Fibroblast of the conjunctiva (primary cell): ENCODE measurements at places on chromosomes 6 and 20.
A peak's percentile ranks its signal among the peaks of the same experiment; 100 is the strongest.

DNA sequence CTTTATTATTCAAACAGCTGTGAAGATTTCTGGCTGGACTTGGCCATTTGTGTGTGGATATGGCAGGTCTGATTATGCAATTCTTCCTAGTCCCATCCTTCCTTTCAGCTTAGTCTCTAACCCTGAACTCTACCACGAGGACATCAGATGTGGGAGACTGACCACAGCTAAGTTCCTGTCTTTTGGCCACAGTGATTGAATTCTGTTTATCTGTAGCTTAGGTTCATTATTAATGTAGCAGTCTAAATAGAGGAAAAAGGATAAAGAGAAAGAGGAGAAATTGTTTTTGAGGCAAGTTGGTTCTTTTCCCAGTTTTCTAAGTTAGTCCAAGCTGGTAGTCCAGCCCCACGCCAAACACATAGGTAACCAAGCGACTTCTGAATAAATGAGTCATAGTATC, 598.9 kb downstream of the RFPL4B start:
- DNase-seq: no peak

DNA sequence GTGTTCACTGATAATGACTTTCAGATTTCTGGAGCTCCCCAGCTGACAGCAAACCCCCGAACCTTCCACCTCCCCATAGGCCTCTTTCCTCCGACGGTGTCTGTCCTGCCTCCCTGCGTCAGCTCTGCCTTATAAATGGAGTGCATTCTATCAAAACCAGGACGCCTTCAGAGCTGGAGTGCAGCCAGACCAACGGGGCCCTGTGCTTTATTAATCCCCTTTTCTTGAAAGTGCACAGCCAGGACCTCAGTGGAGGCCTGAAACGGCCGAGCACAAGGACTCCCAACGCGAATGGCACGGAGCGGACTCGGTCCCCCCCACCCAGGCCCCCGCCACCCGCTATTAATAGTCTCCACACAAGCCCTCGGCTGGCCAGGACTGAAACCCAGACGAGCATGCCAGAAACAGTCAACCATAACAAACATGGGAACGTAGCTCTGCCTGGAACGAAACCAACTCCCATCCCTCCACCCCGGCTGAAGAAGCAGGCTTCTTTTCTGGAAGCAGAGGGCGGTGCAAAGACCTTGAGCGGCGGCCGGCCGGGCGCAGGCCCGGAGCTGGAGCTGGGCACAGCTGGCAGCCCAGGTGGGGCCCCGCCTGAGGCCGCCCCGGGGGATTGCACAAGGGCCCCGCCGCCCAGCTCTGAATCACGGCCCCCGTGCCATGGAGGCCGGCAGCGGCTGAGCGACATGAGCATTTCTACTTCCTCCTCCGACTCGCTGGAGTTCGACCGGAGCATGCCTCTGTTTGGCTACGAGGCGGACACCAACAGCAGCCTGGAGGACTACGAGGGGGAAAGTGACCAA, 42.3 kb upstream of the NAA20 start:
- peak; percentile 97 for DNase-seq

- DNase-seq: no peak
Observed at GRCh38 chr6:127249621-127250020, 17.0 kb upstream of the RNF146 start.

- no peak for DNase-seq
Observed at GRCh38 chr6:50369996-50370395, 320.3 kb upstream of the DEFB112 start.

- no peak for DNase-seq
Observed at GRCh38 chr6:15230827-15231226, 15.0 kb upstream of the JARID2 start.

GRCh38 chr6:37396571-37397180, 36.3 kb upstream of the CMTR1 start:
- DNase-seq: no peak

DNA sequence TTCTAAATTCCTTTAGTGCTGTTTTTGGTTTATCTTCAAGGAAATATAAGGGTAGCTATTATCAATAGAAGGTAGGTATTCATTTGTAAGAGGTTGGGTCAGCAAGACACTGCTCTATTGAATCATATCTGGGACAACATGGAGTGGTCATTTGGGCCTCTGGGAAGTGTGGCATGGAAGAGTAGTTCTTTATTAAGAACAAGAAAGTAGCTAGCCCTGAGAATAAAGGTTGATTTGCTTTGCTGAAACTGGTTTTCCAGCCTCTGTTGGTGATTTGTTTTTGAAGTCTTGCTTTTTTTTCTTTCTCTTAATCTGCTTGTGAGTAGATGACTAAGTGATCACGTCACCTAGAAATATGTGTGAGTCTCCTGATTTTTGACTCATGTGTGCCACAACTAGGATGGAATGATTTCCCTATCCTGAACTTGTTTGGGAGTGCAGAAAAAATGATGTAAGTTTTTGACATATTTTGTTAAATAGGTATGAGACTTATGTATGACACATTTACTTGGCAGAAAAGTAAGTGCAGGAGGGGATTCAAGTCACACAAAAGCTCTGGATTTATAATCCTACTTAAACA, 381.8 kb downstream of the CENPW start:
- DNase-seq: peak; percentile 78

DNA sequence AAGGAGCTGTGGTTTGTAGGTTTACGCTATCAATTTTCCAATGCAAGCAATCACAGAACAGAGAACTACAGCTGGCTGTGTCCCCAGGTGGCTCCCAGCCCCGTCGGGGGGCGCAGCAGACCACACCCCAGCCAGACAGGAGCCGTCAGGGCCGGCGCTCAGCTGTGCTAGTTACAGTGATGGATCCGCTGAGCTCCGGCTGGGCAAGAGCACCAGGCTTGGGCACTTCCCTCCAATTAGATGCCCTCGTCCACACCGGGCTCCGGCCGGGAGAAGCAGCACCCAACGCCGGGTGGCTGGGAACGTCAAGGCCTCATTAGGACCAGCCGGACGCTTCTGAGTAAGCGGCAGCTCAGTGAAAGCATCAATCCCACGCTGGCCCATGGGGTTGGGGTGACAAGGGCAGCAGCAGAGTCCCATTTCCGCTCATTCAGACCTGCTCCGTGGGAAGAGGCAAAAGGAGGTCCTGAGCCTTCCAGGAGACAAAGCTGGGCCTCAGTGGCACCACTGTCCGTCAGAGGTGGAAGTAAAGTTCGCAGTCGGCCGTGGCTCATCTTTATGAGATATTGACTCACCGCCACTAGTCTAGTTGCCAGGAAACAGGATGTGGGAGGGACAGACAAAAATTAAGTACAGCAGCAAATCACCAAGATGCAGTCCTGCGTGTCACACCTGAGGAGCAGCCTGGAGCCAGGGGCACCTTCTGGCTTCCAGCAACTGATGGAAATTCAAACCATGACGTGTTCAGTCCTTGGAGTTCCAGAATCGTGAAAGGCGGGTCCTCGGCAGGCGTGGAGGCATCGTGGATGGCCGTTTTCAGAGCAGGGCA, 164.1 kb downstream of the TAF4 start:
- DNase-seq: no peak

- no peak for DNase-seq
Observed at GRCh38 chr20:64233725-64234124, 21.8 kb upstream of the PCMTD2 start.

- no peak for DNase-seq
Observed at GRCh38 chr20:48556956-48557355, 270.8 kb downstream of the PREX1 start.

DNA sequence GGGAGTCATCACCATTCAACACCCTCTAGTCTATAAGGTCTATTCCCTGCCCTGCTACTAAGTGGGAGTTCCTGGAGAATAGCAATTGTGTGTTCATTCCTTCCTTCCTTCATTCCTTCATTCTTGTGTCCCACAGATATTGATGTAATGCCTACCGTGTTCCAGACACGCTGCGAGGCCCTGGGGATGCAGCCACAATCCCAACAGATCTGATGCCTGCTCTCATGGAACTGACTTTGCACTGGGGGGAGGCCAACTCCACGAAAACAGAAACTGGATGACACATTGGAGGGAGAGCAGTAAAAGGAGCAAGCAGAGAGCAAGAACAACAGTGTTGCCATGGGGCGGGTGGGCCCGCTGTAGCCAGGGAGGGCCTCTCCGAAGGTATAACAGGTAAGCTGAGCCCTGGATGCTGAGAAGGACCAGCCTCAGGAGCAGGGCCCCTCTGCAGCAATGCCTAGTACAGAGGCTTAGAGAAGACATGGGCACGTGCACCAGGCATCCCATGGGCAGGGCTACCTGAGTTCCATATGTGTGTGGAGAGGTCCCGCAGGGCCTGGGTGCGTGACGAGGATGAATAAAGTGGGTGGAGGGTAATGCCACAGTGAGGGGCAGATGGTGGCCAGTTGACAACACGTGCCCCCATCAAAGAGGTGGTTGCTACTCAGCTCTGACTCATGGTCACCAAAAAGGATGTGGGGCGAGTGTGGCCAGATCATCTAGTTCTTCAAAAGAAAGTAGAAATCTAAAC, 173.9 kb downstream of the NFATC2 start:
- DNase-seq: no peak

- no peak for DNase-seq
Observed at GRCh38 chr6:168096271-168096764, 17.3 kb upstream of the FRMD1 start.

GRCh38 chr20:32727683-32728082, 15.6 kb downstream of the COMMD7 start:
- peak; percentile 46 for DNase-seq

- DNase-seq: peak; percentile 69
Observed at GRCh38 chr6:77292564-77293546, 170.4 kb downstream of the HTR1B start.

DNA sequence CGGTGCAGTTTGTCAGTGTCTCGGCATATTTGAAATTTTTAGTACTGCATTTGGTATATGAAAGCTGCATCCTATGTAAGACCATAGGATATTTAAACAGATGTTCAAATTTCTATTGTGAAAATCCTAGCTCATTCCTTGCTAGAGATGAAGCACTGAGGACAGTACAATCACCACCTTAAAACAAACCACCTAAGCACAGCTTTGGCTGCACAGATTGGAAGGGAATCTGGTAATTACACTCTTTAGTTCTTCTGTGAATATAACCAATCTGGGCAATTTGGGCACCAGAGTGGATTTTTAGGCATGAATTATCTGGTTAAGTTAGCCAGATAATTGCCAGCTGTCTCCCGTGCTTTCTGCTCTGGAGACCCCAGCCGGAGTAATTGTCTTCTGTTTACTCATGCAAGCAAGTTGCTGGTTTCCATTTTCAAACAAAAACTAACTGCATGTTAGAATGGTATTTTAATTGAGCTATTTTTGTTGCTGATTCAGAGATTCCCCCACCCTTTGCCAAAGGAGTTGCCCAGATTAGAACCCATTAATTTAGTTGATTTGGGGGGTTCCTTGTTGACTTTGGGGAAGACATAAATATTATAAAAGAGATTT, 36.9 kb downstream of the E2F3 start:
- no peak for DNase-seq

DNA sequence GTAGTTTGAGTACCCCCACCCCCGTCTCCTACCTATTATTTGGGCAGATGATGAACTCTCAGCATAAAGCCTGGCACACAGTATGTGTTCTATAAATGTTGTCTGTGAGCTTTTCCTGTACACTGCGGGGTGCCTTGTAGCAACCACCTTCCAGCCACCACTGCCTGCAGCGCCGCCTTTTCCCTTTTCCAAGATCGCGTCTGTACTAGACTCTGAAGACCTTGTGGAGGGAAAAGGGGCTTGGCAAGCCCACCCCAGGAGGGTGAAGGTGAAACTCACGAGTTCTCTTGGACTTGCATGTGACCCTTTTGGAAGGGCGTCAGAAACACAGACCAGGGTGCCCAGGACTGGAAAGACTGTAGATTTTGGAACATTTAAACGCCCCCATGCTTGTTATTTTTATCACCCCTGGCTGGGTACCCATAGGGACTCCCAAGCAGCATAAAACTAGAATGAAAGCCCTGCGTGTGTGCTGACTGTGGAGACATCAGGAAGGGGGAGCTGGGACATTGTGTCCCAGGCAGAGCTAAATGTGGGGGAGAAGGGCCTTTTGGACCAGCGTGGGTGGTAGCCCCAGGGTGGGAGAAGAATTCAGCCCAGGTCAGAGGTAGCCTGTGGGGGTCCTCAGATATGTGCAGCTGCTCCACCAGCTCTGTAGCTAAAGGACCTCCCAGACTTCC, 8.3 kb downstream of the BAK1 start:
- DNase-seq: no peak

- DNase-seq: no peak
Observed at GRCh38 chr6:2850538-2851113, 9.0 kb upstream of the SERPINB1 start.

DNA sequence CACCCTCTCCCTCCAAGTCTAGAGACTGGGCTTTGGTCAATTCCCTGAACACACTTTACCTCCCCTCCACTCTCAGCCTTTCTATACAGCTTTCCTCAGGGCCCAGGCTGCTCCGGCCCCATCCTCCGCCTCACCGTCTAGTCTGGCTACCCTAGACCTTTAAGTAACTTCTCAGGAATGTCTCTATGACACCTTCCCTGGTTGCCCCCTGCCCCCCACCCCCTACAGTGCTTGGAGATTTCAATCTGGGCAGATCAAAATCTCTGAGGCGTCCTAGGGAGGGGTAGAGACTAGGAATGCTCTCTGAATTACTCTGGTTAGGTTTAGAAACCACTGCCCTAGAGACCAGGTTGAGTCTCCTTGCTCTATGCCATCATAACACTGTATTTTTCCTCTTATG, 6.1 kb downstream of the UBE2J1 start:
- DNase-seq: no peak

GRCh38 chr6:42551217-42551616, 12.6 kb upstream of the UBR2 start:
- no peak for DNase-seq

- DNase-seq: no peak
Observed at GRCh38 chr20:23566199-23566932, 1.9 kb downstream of the CST9L start.

DNA sequence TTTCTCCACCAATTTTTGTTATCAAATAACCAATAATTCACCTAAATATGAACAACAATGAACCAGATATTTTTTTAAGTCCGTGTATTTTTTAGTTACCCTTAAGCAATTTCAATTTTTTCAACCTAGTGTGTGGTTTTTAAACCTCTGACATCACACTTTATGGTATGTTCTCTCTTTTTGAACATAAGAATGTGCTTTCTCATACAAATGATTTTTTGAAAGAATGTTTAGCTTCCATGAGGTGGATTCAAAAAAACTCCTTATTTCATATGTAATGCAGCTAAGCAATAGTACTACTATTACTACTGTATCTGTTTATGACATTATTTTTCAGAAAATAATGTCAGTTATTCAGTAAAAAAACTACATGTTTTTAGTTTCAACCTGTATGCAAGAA, 19.4 kb upstream of the MEI4 start:
- DNase-seq: no peak
